ENCODE measurements at places on chromosomes 16 and 17. TPM values are rescaled to one million over a fixed set of nuclear protein-coding genes. Genes with fewer than 3 reads are reported as not detected.

The MT1B gene
- total RNA-seq: not detected

The ALDOC gene
- total RNA-seq: 2.5 TPM

The CD300LG gene
- not detected for total RNA-seq

The SPATA22 gene
- not detected for total RNA-seq

The BAHCC1 gene
- total RNA-seq: 18.2 TPM

The NSF gene
- total RNA-seq: 23.7 TPM

The SALL1 gene
- total RNA-seq: 0.07 TPM

The MYL4 gene
- not detected for total RNA-seq

The ZP2 gene
- not detected for total RNA-seq

The ALDOA gene
- total RNA-seq: 1,807 TPM

The IL17C gene
- total RNA-seq: not detected

The BFAR gene
- total RNA-seq: 89.6 TPM

The TEDC2 gene
- total RNA-seq: 18.3 TPM

The TMEM97 gene
- total RNA-seq: 49.5 TPM

Data from A549 treated with CpdA at 1 μM for 4 hours (cell line).